Left renal pelvis (tissue), 4 donors: ENCODE measurements at places on chromosomes 13 and 19.

- peak; percentile 83 for DNase-seq
These were observed 19.6 kb upstream of the EPHX3 start for GRCh38 chr19:15251749-15252397.

DNA sequence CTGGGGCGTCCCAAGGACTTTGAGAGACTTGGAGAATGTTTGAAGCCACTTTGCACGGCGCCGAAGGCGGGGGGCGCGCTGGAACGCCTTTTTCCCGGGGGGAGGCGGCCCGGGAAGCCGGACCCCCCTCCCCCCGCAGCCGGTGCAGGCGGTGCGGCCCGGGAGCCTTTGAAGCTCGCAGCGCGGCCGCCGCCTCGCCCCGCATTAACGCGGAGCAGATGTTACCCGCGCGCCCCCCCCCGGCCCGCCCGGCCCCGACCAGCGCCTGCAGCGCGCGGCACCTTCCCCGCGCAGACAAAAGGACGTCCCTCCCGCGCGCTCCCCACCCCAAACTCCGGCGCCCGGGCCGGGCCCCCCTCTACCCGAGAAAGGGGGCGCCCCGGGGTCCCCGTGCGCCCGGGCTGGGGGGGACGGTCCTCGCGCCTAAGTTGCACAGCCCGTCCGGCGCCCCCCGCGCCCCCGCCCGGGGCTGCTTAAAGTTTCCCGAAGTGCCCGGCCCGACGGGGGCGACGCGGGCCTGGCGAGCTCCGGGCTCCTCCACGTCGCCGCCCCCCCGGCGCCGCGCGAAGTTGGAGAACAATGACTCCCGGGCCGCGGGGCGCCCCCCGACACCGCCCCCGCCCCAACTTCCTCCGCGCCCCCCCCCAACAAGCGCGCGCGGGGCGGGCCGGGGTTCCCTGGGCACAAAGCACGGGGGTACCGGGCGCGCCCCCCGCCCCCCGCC lies 685 bp downstream of the TCF3 start:
- no peak for DNase-seq

GRCh38 chr19:35144600-35145436 lies 1.8 kb downstream of the FXYD7 start:
- no peak for DNase-seq

DNA sequence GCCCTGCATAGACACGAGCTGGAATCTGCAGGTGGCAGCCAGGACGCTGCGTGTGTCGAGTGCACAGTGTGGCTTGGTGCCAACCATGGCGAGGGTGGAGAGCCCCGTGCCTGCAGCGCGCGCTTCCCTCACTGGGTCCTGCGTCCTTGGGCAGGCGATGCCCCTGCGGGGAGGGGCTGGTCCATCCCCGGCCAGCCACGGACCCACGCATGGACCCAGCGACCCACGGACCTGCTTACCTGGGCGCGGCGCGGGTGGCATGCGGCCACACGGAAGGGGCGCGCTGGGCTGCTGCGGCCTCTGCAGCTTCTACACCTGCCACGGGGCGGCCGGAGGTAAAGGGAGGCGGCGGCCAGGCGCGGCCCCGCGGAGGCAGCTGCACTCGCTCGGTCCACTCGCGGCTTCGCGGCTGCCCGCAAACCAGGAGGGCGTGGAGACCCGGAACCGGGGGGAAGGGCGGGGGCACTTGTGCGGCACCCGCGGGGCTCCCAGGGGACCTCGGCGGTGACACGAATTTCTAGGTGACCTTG lies 569 bp upstream of the MCF2L start:
- no peak for DNase-seq

GRCh38 chr19:35731353-35731752 lies 10.9 kb downstream of the IGFLR1 start:
- no peak for DNase-seq

- no peak for DNase-seq
These were observed 18.5 kb downstream of the PPP1R12C start for GRCh38 chr19:55098716-55099556.

DNA sequence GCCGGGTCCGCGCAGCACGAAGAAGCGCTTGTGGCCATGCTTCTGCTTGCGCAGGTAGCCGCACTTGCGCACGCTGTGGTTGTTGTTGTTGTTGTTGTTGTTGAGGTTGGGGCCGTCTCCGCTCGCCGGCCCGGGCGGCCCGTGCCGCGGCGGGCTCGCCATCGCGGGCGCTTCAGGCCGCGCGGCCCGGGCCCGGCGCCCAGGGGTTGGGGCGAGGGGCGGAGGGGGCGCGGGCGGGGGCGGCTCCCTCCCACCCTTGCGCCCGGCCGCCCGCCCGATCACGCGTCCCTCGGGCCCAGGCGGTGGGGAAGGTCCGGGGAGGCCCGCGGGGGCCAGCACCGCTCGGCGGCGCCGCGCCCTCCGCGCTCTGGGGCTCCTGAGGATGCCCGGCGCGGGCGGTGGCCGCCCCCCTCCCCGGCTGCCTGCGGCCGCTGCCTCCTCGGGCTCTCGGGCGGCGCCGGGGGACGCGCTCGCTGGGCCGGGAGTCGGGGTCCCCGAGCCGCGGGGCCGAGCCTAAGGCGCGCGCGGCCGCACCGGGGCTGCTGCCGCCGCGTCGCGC lies 412 bp downstream of the IRS2 start:
- no peak for DNase-seq

GRCh38 chr13:51895906-51896888 lies 34.4 kb downstream of the CCDC70 start:
- DNase-seq, result no peak

DNA sequence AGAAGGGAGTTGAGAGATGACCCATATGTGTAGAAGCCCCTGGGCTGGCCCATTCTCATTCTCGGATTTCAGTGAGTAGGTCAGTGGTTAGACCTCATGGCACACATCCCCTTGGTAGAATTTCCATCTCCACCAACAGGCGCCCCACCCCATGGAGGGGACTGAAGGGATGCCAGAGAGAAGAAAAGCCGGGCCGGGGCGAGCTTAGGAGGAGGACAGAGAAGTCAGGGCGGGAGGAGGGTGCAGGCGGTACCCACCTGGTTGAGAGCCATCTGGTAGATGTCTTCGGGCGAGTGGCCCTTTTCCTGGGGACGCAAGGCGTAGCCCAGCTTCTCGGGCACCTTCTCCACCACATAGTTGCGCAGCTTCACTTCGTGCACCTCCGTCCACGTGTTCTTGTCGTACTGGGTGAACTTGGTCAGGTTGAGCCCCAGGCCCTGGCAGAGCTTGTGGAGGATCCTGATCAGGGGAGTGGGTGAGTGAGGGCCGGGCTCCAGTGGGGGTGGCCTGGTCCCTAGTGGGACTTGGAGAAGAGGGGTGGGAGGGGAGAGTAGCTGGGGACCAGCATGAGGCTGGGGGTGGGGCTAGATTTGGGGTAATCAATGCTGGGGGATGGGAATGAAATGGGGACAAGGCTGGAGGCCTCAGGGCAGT lies 2.5 kb downstream of the IL4I1 start:
- DNase-seq, result no peak

- DNase-seq, result no peak
These were observed 394.7 kb upstream of the KLHL1 start for GRCh38 chr13:70502944-70503343.

DNA sequence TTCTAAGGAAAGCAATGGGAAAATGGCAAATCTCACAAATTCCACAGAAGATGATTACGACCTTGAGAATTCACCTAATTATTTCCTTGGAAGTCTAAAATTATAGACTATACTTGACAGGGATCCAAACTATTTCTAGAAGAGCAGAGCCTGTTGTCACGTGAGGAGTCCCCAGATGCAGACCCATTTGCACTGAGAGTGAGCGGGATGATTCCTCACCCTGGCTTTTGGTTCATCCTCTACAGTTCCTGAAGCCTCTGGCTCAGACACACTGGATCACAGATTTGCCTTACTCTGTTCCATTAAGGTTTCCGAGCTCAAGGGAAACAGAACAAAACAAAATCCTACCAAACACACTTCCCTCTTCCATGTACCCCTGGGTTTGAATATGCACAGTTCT lies 23.0 kb upstream of the CYSLTR2 start:
- DNase-seq, result no peak

DNA sequence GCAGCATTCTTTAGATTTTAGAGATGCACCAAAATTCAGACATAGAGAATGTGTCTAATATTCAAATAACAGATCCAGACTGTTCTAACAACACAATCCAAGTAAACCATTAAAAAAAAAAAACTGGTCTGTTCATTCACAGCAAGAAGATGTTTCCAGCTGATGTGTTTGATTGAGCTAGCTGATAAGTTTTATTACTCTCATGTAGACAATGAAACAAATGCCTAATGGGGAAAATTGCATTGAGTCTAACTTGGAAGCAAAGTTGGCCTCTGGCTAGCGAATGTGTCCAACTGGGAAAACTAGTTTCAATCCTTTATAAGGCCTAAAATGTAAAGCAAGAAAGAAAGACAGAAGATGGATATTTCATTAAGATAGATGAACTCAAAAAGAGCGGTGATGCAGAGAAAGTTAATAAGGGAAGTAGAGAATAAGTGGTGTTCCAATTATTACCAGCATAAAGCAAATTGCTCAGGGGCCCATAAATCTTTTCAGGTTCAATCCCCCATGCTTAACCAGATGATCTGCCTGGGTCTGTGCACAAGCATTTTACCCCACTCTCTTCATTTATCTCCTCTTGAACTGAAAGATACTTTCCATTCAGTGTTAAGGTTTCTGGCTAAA lies 54.2 kb downstream of the PCDH9 start:
- no peak for DNase-seq

DNA sequence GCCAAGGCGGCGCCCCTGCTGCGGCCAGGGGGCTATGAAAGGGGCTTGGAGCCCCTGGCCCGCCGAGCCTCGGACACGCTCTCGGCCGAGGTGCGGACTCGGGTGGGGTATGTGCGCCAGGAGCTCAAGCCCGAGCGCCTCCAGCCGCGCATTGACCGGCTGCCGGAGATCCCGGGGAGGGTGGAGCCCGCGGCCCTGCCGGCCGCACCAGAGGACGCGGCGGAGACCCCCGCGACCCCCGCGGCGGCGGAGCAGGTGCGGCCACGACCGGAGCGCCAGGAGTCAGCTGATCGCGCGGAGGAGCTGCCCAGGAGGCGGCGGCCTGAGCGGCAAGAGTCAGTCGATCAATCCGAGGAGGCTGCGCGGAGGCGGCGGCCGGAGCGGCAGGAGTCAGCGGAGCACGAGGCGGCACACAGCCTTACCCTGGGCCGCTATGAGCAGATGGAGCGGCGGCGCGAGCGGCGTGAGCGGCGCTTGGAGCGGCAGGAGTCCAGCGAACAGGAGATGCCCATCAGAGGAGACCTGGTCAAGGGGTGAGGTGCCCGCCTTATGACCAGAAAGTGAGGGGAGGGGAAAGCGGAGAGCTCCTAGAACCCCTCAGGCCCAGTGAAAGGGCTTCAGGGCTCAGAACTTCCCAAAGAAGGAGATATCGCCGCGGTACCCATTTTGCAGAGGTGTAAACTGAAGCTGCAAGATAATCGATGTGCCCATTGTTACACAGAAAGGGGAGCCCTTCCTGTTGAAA lies 8.8 kb upstream of the SHKBP1 start:
- no peak for DNase-seq

- DNase-seq, result no peak
These were observed 3.5 kb downstream of the KLF2 start for GRCh38 chr19:16327911-16328823.

DNA sequence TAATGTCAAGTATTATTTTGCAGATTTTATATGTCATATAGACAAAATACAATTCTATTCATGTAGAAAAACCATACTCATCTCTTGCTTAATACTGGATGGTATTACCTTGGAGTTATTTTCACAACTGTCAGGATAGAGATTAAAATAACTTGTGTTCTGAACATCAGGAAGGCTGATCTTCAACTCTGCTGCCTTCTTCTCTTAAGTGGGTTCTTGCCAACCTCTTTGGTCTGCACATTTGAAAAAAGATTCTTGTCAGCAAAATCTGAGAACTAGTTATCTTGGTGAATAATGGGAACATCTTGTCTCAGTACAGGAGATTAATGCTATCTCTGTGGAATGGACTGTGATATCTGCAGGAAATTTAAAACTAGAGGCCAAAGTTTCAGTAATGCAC lies 95.2 kb upstream of the FAM216B start:
- DNase-seq, result no peak

DNA sequence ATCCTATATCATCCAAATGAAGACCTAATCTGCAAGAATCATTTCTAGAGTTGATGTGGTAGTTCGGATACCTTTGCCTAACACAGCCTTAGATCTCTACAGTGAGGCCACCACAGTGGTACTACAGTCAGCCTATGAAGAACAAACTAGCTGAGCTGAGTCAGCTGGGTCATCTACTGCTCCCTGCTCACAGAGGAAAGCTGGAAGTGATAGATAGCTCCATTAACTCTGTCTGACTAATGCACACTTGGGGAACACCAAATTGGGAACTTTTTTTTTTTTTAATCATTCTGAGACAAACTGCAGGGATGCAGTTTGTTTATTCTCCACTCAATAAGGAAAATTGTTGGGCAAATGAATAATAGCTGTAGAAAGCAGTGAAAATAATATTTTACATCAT lies 1160.6 kb downstream of the PCDH9 start:
- DNase-seq, result no peak

DNA sequence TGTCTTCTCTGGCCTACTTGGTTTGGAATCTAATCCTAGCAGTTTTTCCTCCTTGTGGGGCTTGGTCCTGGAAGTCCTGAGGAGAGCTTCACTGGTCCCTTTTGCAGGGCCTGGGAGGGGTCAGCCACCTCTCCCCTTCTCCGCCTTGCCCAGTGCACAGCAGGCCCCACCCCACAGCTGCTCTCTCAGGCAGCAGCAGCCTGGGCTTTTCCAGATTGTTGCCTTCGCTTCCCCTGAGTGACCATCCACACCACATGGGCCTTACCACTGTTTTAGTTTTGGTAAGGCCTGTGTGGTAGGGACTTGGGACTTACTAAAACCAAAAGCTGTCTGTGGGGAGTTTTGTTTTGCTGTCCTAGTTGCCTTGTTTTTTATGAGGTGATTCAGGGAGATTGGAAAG lies 11.5 kb downstream of the MPHOSPH8 start:
- no peak for DNase-seq

- no peak for DNase-seq
These were observed 250.2 kb upstream of the MIR17HG start for GRCh38 chr13:91097269-91097668.

DNA sequence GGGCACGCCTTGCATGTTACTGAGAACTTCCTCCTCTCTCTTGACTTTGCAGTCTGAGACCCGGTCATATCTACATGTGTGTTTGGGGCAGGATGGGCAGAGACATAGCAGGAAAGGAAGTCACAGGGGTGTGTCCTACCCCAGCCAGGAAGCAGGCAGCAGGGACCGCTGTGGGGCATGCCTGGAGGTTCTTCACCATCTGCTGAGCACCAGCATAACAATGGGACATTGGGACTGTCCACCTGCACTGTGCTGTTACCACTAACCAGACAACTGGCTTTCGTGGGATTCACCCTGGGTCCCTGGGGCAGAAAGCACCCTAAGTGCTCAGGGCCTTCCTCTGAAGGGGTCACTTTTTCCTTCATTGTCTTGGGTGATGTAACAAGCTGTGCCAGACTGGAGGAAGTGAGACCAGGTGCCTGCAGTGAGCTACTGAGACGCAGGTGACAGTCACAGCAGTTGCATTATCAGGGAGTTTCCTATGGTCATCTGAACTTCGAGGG lies 2.6 kb upstream of the HAUS5 start:
- no peak for DNase-seq

DNA sequence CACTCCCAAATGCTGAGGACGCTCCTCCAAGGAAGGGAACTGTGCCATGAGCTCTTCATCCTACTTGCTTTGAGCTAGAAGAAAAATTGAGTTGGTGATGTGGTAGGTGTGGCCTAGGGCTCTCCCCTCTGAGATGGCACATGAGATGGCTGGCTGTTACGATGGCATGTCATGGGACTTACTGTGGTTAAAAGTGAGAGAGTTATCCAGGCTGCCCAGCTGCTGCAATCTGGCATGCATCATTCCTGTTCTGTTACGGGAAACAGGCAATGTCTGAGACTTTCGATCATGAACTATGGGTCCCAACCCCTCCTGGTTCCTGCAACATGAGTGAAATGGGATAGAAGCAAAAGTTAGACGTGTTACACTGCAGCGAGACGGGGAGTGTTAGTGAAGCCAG lies 93.3 kb upstream of the SLC15A1 start:
- DNase-seq, result no peak
